H4 (cell line): ENCODE measurements at places on chromosomes 1 and 21. TPM values are rescaled to one million over a fixed set of nuclear protein-coding genes. Genes with fewer than 3 reads are reported as not detected.

The TXNDC12 gene
- total RNA-seq, result 128 and 138 TPM in 2 replicates

The RPL11 gene
- 1,241 and 1,313 TPM in 2 replicates for total RNA-seq

DNA sequence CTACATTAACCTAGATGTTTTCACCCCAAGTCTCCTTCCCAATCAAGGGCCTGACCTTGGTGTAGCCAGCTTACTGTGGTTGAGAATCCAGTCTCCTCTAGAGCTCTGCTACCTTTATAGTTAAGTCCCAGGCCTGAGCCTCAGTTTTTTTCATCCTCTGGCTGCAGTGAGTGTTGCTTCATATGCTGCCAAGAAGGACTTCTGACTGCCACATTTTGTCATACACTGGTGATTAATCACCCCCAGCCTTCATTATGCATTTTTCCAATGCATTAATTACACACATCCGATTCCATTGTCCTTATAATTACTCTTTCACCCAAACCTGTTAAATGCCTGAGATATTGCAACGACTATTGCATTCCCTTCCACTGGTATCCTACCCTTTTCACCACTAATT, 66.3 kb upstream of the FGGY start:
- DNase-seq, result no peak

DNA sequence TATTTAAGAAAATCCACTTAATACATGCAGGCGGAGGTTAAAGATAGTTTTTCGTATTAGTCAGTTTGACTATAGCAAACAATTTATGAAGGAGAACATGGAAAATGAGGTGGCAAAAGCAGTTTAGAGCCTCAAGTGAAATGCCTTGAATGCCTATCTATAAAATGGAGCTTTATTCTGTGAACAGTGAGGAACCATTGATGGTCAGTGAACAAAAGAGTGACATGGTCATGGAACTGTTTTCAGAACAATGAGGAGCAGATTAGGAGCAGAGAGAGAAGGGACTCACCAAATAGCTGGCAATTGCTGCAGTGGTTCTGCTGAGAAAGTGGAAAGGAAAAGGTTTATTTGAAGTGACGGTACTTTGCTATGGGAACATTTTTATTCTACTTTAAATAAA, 299.8 kb downstream of the DUSP10 start:
- DNase-seq, result no peak

DNA sequence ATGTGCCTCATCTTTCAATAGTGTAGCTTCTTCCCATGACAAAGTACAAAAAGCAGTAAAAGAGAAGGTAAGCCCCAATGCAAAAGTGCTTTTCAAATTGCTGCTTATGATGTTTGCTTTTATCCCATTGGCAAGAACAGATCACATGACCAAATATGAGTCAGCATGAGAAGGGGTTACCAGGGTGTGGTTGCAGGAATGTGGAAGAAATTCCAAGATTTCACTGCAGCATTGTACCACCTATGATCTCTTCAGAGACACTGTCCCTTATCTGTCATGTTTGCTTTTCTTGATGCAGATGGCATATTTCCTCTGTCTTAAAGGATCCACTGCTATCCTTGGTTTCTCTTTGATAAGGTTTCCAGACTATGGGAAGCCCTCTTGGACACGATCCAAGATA, 1006.9 kb upstream of the PRMT6 start:
- peak; percentile 8 for DNase-seq

- no peak for DNase-seq
Measured at GRCh38 chr1:81877940-81878339, 77.2 kb downstream of the ADGRL2 start.

DNA sequence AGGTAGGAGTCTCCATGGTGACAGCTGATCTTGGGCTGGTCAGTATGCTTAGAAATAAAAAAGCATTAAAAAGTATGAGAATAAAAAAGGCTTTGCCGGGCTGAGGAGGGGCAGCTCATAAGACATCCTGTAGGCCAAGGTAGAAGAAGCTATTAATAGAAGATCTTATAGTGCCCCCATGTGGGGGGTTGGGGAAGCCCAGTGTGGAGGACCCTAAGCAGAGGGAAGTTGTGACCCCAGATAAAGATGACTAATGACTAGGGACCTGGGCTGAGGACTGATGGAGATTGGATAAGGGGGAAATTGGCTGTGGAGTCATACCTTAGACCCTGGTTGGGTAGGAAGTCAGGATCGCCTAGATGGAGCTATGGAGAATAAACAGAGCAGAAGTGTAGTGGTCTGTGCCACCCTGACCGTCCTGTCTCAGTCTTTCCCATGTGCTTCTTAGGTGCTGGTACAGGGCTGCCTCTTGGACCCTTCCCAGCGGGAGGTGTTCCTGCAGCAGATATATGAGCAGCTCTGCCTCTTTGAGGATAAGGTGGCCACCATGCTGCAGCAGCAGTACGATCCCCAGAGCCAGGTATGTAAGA, 25.0 kb downstream of the SZT2 start:
- DNase-seq, result peak; percentile 43

DNA sequence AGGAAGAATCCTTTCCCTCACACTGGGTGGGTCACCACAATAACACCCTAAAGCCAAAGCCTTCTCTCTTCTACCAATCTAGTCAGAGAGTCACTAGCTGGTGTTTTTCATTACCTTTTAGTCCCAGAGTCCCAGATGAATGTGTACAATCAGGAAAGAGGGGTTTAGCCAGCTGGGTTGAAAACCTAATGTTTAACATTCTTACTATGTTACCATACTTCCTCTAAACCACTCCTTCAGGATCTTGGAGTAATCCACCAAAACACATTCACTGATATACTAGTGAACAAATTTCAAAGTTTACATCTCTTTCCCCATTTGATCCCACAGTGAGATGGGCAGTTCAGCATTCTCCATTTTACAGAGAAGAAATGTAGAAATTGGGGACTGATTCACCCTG, 9.7 kb downstream of the LPAR3 start:
- no peak for DNase-seq

The ITGB2 gene
- total RNA-seq, result 0.91 and 1.9 TPM in 2 replicates

The SLC27A3 gene
- 0.93 and 2.9 TPM in 2 replicates for total RNA-seq

The SYCP1 gene
- total RNA-seq, result not detected in 2 replicates

DNA sequence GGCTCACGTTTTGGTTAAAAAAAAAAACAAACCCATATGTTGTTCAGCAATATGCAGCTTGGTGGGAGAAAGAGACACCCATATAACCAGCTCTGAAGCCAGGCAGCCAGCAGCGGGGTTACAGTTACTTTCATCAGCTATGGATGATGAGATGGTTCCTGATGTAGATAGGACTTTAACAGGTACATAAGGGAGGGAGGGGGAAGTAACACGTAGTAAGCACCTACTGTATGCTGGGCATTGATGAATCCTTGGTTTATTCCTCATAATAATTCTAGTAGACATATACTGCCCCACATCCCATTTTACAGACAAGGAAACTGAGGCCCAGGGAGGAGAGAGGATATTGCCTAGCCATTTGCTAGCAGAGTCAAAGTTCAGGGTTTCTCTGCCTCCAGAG, 2.0 kb downstream of the SLC1A7 start:
- DNase-seq, result no peak

GRCh38 chr1:162977944-162978568, 91.1 kb upstream of the RGS4 start:
- DNase-seq, result no peak

The NFIA gene
- 3.9 and 7.4 TPM in 2 replicates for total RNA-seq

DNA sequence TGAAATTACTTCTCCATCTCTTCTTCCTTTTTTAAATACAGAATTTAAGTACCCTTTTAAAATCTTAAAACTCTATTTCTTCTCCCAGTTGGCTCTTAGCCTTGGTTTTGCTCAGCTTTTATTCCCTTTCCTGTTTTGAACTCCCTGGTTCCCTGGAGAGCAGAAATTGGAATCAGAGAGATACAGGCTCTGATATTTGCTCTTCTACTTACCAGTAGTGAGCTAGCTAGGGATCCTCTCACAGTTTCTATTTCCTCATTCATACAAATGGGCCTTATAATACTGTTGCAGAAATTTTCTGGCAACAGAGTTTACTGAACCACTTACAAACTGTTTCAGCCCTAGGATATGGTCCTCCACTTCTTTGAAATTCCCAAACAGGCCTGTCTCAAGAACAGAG, 606.3 kb downstream of the NUF2 start:
- DNase-seq, result no peak

DNA sequence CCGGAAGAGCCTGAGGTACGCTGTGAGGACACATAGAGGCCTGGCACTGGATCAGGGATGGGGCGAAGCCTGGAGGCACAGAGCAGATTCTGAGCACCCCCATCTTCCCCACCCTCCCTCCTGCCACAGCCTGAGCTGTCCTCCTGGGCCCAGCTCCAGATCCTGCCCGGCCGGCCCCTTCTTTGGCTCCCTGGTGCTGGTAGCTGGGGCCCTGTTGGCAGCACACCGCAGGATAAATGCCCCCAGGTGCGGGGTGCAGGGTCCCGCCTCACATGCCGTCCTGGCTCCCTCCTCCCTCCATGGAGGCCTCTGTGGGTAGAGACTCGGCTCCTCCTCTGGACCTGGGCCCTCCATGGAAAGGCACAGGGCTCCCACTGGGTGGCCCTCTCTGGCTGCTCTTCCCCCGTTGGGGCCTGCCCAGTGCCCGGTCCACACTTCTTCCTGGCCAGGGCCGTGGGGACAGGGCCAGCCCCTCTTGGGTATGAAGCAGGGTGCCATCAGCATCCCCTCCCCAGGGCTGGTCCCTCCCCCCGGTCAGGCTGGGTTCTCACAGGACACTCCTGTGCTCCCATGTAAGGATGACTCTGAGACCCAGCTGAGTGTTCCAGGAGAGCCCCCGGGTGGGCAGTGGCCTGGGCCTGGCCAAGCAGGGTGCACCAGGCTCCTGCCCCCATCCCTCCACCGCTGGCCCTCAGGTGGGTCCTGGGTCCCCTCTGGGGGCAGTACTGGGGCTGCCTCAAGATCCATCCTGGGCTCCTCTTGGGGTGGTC, 1.1 kb upstream of the OBSCN start:
- DNase-seq, result no peak

GRCh38 chr1:53107570-53108322, 34.7 kb downstream of the SLC1A7 start:
- peak; percentile 89 for DNase-seq

- peak; percentile 40 for DNase-seq
Measured at GRCh38 chr1:245306628-245307410, 152.0 kb downstream of the KIF26B start.

The C8A gene
- not detected in 2 replicates for total RNA-seq

DNA sequence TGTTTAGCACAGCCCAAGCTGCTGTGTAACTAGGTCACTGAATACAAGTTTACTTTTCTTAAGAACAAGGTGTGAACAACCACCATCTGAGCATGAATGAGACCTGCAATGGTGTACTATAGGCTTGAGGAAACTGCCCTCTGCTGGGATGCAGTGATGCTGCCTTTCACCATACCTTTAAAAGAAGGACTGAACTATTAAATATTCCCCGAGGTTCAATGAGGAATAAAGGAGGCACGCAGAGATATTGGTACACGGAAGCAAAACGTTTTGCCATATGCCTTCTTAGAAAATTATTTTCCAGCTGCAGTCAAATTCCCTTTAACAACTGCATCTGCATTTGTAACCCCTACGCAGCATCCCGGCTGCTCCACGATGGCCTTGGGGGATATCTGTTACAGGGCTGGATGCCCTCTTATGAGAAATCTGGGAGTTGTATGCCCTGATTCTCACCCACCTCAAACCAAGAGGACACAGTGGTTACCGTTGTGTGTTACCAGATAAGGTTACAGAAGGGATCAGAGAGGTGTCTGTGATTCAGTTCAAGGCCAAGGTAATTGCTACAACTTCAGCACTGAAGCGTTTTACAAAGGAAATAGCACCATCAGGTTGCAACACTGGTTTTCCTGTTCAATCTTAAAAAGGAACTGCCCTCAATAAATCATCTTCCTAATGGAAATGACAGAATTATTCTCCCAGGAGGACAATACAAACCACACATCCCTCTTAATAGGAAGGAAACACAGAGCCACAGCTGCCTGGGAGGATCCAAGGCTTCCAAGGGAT, 470.5 kb downstream of the LTN1 start:
- no peak for DNase-seq

- no peak for DNase-seq
Measured at GRCh38 chr1:26787381-26787705, 407 bp upstream of the PIGV start.

DNA sequence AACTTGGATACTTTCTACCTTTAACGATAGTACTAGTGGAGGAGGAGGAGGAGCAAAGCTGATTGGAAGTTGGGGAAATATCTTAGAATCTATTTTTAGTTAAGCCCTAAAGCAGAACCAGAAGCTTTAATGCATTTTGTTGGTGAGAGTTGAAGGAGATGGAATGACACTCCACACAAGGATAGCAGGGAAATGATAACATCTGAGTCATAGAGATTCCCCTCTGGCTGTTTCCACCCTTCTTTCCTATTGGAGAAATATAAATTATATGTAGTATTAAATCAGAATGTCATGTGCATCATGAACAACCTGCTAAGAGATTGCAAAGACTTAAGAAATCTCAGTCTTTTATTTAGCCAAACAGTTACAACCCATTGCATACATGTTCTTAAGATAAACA, 1357.7 kb downstream of the NCAM2 start:
- no peak for DNase-seq

The LDLRAD1 gene
- total RNA-seq, result not detected in 2 replicates

DNA sequence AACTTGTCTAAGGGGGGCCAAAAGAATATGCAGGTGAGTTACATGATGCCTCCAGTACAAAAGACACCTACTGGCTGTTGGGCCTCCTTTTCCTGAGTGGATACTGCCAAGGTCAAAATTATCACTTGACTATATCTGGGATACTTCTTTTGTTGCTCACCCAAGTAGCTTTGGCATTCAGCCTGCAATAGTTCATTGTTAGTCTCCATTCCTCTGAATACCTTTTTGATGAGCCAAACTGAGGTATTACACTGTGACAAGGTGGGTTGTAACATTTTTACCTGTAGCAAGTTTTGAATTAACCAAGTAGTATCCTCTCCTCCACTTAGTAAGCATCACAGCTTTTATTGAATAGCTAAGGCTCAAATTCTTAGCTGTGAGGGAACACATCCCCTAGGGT, 408.0 kb downstream of the LRRIQ3 start:
- no peak for DNase-seq

The OR2L8 gene
- total RNA-seq, result not detected in 2 replicates

DNA sequence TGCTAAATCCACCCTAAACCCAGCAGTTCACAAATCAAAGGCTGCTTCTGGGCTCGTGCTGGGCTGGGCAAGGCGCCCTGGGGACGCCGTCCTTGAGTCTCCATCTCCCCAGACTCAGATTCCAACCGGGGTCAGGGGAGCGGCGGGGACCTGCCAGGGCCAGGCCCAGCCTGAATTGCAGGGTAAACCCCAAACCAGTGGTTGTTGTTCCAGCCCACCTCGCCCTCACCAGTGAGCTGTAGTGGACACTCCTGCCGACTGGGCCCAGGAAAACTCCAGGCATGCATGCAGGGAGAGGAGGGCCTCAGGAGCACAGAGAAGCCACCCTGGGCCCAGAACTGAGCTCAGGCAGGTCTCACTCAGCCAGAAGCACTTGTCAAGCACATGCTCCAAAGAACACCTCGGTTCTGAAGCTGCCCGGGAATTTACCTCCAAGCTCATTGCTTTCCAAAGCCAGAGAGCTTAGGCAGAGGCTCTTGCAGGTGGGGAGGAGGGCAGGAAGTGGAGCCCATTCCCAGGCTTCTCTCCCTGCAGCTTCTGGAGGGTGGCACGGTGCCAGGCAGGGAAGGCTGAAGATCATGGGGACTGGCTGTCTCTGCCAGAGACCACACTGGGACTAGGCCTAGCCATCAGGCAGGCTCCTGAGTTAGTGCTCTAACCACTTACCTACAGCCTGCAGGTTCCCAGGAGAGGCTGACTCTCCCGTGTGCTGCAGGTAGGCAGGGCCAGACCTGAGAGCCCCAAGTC, 437.0 kb downstream of the MATN1 start:
- peak; percentile 34 for DNase-seq

The ATP1A2 gene
- 0.10 TPM in 1 of 2 replicates, not detected in the other for total RNA-seq

The GBP5 gene
- total RNA-seq, result 0.25 TPM in 1 of 2 replicates, not detected in the other

The FAM43B gene
- total RNA-seq, result 0.04 TPM in 1 of 2 replicates, not detected in the other

- no peak for DNase-seq
Measured at GRCh38 chr1:153928245-153928644, 5.5 kb upstream of the GATAD2B start.
